Left kidney (tissue), 8 donors: ENCODE measurements at places on chromosomes 13 and 19. TPM values are rescaled to one million over a fixed set of nuclear protein-coding genes. Genes with fewer than 3 reads are reported as not detected.

DNA sequence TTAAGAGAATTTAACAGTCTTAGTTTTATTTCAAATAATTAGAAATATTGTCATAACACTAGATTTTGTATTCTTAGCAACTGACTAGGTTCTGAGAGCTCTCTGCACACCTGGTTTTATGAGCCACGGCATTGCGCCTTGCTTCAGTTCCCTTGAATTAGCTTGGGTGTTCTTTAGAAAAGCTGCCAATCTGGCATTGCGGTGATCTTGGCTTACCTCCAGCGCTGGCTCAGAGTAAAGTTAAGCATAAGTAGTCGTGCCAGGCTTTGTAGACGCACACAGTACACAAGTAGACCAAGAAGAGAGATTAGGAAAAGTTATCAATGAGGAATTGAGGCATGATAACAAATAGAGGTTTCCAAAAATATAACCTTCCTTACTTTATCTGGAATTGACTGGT lies 45.7 kb downstream of the TPP2 start:
- peak; percentile 56 for DNase-seq

GRCh38 chr19:4399812-4400134 lies 574 bp downstream of the SH3GL1 start:
- no peak for DNase-seq

- peak; percentile 75 for DNase-seq
Measured at GRCh38 chr13:21124852-21125251, 51.5 kb downstream of the SKA3 start.

- no peak for DNase-seq
Measured at GRCh38 chr13:112441226-112441625, 65.1 kb downstream of the SPACA7 start.

The SYCN gene
- not detected for polyA plus RNA-seq

- no peak for DNase-seq
Measured at GRCh38 chr19:33954686-33955085, 158.0 kb downstream of the KCTD15 start.

The FFAR3 gene
- 0.15 TPM for polyA plus RNA-seq

DNA sequence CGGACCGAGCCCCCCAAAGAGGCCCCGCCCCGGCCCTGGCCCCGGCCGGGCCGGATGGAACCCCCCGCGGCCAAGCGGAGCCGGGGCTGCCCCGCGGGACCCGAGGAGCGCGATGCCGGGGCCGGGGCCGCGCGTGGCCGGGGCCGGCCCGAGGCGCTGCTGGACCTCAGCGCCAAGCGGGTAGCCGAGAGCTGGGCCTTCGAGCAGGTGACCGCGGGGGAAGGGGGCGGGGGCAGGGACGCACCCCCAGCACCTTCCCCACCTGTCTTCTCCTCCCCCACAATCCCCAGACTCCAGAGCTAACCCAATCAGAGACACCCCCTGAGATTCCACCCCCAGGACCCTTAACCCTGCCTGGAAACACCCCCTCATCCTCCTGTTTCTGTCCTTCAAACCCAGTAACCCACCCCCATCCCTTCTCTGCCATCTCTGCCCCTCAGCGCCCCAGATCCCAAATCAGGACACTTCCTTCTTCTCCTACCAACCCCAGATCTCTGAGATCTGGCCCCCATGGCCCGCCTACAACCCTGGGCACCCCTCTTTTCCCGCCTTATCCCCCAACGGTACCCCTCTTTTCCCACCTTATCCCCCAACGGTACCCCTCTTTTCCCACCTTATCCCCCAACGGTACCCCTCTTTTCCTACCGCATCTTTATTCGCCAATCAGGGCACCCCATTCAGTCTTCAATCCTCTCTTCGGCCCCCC lies 505 bp downstream of the ZSWIM4 start:
- DNase-seq, result peak; percentile 30

The ZNF562 gene
- polyA plus RNA-seq, result 29.9 TPM

GRCh38 chr13:94515374-94515773 lies 35.9 kb upstream of the DCT start:
- DNase-seq, result no peak

GRCh38 chr19:41323023-41323422 lies 13.1 kb downstream of the CCDC97 start:
- no peak for DNase-seq

DNA sequence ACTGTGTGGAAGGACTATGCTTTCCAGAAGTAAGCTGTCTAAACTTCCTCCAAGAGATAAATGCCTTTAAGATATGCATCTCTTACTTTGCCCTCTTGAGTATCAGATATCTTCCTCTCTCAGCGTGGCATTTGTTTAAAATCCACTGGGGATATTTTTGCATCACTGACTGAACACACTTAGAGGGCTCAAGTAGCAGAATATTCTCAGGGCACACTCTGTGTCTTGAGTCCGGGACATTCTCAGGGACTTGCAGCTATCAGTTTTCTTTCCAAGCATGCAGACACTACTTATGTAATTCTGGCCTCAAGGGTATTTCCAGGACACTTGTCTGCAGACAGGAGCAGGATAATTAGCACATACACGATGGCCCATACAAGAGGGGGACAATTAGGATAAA lies 84.7 kb downstream of the ERCC5 start:
- DNase-seq, result no peak

- no peak for DNase-seq
Measured at GRCh38 chr19:38892841-38893240, 6.6 kb downstream of the SIRT2 start.

GRCh38 chr13:32910530-32910929 lies 105.7 kb upstream of the KL start:
- no peak for DNase-seq

- no peak for DNase-seq
Measured at GRCh38 chr13:93559718-93560117, 333.1 kb downstream of the GPC6 start.

DNA sequence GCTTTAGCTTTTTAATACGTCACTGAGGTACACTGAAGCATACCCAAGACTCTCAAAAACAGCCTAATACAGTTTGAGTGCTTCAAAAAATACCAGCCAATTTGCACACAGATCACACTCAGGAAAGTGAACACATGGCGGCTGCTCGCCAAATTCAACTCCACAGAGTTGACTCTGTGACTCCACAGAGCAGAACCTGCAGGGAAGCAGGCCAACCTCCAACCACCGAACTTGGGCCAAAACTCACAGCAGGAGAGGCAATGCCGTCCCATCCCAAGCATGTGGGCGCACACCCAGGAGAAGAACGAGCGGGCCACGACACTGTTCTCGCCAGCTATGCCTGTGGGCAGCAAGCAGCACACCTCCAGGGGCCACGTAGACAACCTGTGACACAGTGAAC lies 21.1 kb downstream of the ELL start:
- no peak for DNase-seq

The ZNF266 gene
- polyA plus RNA-seq, result 42.1 TPM

DNA sequence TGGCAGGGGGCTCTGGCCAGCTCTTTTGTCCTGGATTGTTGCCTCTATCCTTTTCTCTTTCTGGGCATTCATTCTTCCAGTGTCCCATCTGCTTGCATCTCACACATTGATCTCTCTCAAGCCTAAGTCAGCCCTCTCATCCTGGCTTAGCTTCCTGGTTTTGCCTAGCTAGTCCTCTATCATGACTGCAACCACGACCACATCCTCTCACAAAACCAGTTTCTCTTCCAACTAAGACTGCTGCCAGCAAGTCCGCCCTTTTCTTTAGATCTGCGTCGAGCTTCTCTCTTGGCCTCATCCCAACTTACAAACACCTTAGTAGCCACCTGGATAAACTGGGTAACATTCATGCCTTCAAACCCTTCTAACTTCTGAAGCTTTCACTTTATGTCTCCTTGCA lies 212.2 kb upstream of the HTR2A start:
- no peak for DNase-seq

DNA sequence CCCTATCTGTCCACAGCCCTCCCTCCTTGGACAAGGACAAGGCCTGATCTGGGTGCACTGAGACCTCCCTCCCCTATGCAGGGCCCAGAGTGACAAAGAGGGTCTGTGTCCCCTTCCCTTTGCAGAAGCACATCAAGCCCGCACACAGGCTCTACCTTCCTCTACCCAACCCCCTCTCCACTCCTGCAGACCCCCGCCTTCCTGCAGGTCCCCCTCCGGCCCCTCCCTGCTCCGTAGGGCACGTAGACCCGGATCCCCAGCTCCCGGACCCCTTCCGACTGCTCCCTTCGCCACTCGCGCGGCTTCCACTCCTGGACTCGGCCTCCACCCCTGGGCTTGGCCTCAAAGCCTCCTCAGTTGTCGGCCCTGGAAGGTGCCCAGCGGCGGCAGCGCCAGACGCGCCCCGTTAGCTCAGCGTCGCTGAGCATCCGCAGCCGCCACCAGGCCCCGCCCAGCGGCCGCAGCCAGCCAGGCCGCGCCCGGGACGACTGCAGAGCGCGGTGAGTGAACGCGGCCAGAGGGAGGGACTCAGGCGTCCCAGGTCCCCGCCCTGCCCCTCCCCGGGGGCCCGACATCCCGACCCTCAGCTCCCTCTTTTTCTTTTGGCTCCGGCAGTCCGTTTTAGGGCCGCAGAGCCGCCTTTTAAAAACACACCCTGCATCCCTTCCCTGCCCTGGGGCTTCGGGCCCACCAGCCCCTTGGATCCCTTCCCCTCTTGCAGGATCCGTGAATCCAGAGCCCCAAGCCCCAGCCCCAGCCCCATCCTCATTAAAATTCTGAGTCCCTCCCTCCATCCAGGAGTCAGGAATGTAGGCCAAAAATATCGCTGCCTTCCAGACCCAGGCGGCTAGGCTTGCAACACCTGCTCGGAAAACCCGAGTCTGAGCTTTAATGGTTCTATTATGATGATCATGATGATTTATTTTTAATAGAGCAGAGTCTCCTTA lies 1.5 kb upstream of the MYADM start:
- peak; percentile 73 for DNase-seq

GRCh38 chr19:42284066-42284501 lies 15.0 kb downstream of the CIC start:
- no peak for DNase-seq

The KLK14 gene
- polyA plus RNA-seq, result 0.45 TPM
